Stimulated activated CD4-positive, alpha-beta T cell treated with anti-CD3 and anti-CD28 coated beads, Interleukin-15, amount 100 ng/mL, for 1 hour (primary cell): ENCODE measurements at places on chromosomes 7 and 10.

DNA sequence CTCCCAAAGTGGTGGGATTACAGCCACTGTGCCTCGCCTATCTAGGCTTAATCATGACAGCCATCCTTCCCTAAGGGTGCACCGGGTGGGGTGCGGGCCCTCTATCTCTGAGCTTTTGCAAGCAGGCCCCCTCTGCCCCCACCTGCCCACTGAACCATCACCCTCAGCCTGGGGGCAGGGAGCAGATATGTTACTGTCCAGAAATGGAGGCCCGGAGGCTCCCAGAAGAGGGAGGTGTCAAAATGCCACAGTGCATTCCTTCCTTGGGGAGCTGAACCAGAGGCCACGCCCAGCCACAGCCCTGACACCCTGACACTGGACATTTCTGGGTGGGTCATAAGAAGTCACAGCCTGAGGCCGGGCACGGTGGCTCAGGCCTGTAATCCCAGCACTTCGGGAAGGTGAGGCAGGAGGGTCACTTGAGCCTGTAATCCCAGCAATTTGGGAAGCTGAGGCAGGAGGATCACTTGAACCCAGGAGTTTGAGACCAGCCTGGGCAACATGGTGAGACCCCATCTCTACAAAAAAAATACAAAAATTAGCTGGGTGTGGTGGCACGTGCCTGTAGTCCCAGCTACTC is 129.8 kb upstream of the TNRC18 start:
- no peak for DNase-seq

GRCh38 chr7:115582956-115583355 is 447.6 kb downstream of the TFEC start:
- DNase-seq, result no peak

DNA sequence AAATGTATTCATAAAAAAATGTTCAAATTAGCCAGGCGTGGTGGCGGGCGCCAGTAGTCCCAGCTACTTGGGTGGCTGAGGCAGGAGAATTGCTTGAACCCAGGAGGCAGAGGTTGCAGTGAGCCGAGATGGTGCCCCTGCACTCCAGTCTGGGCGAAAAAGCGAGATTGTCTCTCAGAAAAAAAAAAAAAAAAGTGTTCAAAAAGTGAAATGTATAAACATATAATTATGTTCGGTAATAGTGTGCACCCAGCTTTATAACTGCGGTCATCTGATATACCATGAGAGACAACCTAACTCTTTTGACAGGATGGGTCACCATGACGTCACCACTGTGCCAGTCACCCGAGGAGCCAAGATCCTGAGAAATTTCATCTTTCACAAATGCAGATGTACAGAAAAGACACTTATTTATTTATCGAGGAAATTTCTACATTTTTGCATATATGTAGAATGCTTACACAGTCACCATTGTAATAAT is 594 bp upstream of the RP9 start:
- no peak for DNase-seq

DNA sequence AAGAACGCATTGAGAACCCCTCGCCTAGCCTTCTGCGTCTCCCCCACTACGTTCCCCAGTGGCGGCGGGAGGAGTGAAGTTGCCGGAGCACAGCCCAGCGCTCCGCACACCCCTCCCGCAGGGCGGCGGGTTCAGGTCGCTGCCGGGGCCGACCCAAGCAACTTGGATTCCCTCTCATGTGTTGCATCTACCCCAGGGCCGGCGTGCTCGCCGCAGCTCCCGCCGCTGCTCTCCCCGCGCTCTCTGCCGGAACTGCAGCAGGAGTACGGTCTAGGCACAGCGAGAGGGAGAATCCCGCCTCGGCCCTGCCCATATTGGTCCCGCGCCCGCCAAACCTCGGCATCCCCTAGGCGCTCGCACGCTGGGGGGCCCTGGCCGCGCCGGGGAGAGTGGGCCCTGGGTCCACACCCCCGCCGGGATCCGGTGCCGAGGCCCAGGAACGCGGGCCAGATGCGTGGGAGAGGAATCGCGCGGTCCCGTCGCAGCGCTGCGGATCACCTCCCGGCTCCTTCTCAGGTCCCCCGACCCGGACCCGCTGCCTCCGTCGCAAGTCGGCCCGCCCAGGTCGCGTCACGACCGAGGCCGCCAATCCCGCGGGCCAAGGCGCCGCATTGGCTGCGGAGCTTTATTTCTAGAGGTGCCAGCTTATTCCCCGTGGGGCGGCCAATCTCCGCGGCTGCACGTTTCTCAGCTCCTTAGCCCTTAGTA is 648 bp upstream of the TMEM243 start:
- DNase-seq, result peak; percentile 68

DNA sequence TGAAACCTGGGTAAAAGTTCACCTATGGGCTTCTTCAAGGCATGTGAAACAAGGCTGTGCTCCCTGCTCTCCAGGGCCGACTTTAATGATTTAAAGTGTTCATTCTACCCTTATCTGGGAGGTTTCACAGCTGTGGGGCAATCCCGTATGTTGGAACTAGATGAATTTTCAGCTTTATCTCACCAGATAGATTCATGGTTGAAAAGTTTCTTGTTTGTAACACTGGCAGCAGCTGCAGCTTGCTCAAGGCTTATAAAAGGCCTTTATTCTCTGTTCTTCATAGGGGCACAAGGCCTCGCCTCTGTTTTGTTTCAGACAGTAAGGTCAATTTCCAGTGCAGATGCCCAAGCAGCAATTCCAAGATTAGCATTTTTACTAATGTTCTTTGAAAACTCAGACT is 70.4 kb upstream of the DNAJB12 start:
- no peak for DNase-seq

- no peak for DNase-seq
Observed at GRCh38 chr10:51377932-51378599, 303.8 kb downstream of the PRKG1 start.

DNA sequence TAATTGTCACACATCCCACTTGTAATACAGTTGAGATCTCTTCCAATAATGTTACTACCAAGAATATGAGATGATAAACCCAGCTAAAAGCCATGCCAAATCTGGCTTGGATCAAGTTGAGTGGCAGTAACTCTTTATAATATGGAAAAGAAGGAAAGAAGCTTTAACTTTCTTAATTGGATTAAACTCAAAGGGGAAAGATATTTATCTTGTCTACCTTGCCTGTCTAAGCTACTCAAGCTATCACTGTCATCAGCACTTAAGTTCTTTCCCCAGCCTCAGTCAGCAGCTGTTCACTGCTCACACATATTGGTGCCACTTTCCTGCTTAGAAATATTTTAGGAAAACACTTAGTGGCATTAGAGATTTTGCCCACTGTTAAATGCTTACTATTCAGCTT is 350.7 kb downstream of the IPMK start:
- DNase-seq, result no peak

GRCh38 chr7:139680676-139681462 is 96.9 kb downstream of the HIPK2 start:
- peak; percentile 25 for DNase-seq

DNA sequence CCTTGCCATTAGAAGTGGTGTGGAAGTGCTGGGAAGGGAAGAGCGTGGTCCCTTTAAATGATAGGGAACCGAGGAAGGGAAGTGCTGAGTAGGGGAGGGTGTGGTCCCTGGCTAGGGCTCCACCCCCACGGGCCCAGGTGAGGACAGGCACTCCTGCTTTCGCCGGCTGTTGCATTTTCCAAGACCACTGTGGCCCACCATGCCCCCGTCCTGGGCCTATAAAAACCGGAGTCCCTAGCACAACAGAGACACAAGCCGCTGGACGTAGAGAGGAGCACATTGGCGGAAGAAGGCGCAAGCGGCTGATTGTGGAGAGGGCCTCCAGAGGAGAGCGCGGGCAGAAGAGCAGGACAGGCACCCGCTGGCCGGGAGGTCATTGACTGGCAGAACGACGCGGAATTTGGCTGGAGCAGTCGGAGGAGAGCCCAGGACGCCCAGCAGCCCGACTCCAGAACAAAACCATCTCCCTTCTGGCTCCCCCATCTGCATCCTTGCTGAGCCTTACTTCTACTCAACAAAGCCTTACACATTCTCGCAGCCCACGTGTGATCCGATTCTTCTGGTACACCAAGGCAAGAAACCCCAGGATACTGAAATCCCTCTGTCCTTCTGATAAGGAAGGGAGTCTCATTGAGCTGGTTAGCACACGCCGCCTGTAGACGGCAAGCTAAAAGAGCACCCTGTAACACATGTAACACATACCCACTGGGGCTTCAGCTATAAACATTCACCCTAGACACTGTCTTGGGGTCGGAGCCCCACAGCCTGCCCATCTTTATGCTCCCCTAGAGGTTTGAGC is 146.2 kb upstream of the LYZL1 start:
- DNase-seq, result no peak

- DNase-seq, result no peak
Observed at GRCh38 chr7:126780993-126781392, 471.7 kb downstream of the GRM8 start.

DNA sequence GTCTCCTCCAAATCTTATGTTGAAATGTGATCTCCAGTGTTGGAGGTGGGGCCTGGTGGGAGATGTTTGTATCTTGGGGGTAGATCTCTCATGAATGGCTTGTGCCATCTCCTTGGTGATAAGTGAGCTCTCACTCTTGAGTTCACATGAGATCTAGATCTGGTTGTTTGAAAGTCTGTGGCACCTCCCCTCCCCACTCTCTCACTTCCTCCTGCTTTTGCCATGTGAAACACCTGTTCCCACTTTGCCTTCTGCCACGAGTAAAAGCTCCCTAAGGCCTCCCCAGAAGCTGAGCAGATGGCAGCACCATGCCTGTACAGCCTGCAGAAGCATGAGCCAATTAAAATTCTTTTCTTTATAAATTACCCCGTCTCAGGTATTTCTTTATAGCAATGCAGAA is 23.5 kb downstream of the TMEM229A start:
- DNase-seq, result no peak

GRCh38 chr10:47192273-47192672 is 107.7 kb upstream of the GDF10 start:
- DNase-seq, result no peak

DNA sequence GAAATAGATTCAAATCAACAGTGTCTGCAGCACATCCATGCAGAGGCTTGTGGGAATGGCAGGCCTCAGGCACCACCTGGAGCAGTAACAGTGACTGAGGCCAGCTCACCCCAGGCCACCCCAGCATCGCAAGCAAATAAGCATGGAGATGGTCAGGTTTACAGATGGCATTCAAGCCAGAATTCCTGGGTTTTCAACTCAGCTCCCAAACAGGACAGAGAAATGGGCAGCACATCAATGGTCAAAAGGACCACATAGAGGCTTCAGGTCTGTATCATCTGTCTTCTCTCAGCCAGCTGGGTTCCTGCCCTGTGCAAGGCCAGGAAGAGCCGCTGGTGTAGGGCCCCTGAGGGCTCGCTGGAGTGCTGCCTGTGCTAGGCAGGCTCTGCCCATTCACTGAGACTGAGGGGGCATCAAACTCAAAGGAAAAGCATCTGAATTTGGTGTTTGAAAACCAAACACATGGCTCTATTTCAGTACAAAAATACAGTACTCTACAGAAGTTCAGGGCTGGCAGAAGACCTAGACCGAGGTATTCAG is 112.5 kb downstream of the KMT2E start:
- DNase-seq, result no peak

DNA sequence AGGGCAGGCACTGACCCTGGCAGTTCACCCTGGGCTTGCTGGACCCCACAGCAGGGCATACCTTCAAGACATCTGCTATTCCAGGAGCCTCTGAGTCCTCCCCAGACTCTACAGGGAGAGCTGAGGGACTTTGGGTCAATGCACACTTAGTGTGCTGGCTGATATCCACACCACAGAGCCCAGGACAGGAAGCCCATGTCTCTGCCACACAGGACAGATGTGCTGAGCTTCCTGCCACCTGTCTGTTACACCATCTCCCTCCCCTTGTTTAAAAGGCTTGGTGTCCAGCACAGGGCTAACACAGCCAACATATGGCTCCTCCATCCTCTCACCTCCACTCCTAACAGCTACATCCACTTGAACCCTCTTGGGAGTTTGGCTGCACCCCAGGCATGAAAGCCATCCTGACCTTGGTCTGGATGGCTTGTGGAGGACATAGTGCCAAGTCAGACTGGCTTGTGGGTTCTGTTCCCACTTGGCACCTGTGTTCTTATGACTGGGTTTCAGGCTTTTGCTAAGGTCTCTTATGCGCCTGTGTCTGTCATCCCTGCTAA is 529.8 kb downstream of the GALNT17 start:
- DNase-seq, result no peak

- DNase-seq, result no peak
Observed at GRCh38 chr10:15444105-15445005, 73.3 kb upstream of the FAM171A1 start.

GRCh38 chr7:101235050-101235449 is 2.6 kb downstream of the CLDN15 start:
- DNase-seq, result no peak

DNA sequence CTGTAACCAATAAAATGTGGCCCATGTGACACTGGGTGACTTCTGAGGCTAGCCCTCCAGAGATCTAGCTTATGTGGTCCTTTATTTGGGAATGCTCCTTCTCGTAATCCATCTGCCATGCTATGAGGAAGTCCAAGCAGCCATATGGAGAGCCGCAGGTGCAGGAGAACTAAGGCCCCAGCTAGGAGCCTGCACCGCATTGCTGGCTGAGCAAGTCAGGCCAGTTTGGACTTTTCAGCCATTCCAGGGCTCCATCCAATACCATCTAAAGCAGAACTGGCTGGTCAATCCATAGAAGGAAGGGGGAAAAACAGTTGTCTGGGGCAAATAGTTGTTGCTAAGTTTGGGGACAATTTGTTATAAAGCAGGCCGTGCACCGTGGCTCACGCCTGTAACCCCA is 32.6 kb downstream of the KLRG2 start:
- no peak for DNase-seq

DNA sequence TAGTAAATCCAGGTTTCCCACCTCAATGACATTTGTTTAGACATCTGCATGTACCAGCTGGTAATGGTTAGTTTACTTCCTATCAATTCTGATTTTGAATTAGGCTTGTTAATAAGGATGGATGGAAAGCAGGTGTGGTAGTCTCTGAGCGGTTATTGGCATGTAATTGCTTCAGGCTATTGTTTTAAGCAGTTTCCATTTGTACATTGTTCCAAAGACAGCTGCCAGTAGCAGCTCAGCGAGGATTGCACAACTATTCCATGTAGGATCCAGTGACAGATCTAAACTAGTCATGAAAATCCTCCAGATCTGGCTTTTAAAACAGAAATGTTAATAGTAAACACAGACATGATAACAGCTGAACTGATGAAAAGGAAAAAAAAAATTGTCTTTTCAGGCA is 436.0 kb upstream of the ADARB2 start:
- no peak for DNase-seq

- no peak for DNase-seq
Observed at GRCh38 chr10:86023931-86024280, 342.7 kb downstream of the GRID1 start.
